ENCODE measurements at places on chromosomes 16 and 17.

DNA sequence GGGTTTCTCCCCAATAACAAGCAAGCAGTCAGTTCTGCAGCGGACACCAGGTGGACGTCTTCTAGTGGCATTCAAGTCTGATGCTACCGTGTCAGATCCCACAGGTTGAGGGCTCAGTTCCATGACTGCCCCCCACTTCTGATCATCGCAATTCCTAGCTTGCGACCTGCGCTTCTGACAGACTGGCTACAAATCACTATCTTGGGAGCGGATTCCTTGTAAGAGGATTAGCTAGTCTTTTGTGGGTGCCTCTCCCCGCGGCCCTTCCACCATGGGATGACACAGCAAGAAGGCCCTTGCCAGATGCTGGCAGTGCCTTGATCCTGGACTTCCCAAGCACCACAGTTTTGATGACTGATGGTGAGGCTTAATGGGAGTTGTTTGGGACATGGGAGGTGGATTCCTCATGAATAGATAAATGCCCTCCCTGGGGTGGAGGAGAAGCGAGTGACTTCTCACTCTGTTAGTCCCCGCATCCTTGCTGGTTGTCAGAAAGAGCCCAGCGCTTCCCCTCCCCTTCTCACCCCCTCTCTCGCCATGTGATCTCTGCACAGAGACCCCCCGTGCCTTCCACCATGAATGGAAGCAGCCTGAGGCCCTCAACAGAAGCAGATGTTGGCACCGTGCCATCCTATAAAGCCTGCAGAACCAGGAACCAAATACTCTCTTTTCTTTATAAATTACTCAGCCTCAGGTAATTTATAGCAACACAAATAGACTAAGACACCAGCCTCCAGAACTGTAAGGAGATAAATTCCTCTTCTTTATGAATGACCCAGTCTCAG, 19.1 kb downstream of the CDIP1 start:
- no peak for DNase-seq

GRCh38 chr17:21170809-21171208, 43.2 kb downstream of the TMEM11 start:
- DNase-seq, result no peak

GRCh38 chr16:63998-64913, 8.2 kb downstream of the RHBDF1 start:
- DNase-seq, result no peak

DNA sequence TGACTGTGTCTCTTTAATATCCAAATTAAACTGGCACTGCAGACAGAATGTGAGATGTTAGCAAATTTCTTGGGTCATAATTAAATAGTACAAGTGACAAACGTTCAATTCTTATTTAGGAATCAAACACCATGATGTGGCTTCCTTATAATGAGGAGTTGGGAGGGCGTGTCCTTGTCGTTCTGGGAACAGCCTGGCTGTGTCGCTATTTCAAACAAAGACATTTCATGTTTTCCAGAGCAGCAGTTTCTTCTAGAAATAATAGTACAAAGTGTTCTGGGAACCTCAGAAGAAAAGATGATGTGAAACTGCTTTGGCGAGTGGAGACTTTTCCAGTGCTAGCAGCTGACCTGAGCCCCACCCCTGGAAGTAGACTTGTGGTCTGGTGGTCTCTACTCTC, 301.7 kb upstream of the N4BP1 start:
- DNase-seq, result no peak

GRCh38 chr17:55699181-55699860, 23.3 kb downstream of the TMEM100 start:
- no peak for DNase-seq

DNA sequence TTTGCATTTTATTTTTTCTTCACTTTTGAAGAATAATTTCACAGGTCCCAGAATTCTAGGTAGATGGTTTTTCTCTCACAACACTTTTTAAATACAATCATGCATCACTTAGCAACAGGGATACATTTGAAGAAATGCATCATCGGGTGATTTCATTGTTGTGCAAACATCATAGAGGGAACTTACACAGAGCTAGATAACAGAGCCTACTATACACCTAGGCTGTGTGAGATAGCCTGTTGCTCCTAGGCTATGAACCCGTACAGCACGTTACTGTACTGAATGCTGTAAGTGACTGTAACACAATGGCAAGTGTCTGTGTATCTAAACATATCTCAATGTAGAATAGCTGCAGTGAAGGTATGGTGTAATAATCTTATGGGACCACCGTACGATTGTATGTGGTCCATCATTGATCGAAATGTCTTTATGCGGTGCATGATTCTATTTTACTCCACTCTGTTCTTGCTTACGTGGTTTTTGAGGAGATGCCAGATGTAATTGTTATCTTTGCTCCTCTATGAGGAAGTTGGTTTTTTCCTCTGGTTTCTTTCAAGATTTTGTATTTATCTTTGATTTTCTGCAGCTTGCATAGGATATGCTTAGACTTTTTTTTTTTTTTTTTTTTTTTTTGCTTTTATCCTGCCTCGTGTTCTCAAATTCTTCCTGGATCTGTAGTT, 35.5 kb upstream of the TMEM92 start:
- no peak for DNase-seq

Data from GM04503 (cell line).